ENCODE measurements at places on chromosomes 12 and 14.

GRCh38 chr14:76090616-76091391, 60.9 kb upstream of the GPATCH2L start:
- no peak for DNase-seq

DNA sequence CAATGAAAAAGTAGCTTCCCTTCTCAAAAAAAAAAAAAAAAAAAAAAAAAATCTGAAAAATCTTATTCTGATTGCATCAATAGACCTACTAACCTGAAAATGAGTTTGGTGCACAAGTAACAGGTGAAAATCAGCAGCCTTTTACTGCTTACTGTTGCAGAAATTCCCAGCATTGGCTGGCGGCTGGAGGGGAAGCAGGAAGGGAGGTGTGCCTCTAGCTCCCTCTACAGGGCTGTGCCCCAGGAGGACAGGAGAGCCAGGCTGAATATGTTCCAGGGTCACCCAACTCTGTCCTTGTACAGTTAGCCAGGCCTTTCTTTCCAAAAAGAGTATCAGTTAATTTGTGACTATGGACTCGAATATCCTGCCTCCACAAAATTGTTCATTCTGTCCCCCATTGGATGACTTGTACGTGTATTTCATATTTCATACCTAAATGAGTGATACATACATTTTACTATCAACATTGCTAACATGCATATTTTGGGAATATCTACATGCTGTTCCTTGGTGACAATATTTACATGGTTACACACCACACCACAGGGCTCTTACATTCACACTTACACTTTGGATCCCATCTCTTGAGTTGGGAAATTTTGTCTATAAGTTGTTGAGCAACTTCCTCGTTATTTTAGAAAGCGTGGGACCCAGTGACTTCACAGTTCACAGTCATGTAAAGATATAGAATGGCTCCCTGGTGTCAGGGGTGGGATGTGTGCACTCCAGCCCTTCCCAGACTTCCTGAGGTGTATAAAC, 124.8 kb downstream of the SAMD4A start:
- peak; percentile 66 for DNase-seq

DNA sequence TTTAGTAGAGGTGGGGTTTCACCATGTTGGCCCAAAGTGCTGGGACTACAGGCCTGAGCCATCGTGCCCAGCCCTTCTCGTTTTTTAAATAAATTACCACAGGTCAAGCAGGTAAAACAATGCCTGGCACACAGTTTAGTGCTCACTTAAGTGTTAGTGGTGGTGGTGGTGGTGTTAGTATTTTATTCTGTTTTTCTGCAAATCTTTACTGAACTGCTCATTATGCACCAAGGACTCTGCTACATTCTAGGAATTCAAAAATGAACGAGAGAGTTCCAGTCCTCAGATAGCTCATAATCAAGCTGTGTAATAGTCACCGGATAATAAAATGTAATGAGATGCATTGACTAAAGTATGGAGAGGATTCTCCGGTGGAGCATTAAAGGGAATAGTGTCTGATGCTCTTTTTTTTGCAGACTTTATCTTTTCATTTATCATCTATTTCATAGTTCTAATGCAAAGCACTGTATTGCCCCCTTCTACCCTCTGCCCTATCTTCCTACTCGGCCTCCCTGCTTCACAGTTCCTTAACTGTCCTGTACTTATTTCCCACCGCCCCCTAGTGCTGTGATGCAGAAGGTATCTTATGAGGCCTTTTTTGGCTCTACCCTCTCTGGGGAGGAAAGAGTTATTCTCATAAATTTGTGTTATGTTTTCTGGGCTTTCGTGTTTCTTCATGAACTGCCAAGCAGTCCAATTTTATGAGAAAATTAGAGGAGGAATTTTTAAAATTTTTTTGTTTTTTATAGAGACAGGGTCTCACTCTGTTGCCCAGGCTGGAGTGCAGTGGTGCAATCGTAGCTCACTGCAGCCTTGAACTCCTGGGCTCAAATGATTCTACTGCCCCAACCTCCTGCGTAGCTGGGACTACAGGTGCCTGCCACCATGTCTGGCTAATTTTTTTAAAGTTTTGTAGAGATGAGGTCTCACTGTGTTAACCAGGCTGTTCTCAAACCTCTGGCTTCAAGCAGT, 1.0 kb downstream of the ITFG2 start:
- DNase-seq = peak; percentile 76

- no peak for DNase-seq
These were observed 20.4 kb downstream of the GALNT9 start for GRCh38 chr12:132308853-132309595.

GRCh38 chr12:9344541-9344940, 136.3 kb upstream of the PZP start:
- no peak for DNase-seq

DNA sequence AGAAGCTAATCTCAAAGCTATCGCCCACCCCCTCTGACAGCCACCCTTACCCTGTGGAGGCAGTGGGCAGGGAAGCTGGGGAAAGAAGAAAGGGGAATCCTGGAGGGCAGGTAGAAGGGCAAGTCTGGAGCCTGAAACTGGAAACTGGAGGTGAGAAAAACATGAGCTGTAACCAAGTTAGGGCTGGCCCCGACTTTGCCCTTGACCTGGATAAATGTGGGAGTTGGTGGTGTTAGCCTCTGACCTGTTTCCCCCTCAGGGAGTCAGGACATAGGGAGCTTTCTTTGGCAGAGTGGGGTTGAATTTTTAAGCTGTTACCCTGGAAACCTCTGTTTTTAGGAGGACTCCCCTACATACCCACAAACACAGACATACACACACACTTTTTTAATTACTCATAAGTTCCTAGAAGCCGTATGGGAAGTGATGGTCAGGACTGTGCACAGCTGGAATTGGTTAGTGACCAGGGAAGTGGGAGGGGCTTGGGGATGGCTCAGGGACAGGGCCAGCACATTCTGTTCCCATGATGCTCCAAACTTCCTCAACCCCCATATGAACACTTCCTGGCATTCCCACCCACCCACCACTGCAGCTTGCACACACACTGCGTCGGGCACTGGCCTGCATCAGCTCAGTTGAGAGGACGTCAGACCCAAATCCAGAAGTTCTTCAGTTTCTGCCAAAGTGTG, 5.0 kb upstream of the MMP19 start:
- DNase-seq = peak; percentile 39

GRCh38 chr12:124018539-124018938, 45.5 kb downstream of the ZNF664 start:
- no peak for DNase-seq

GRCh38 chr12:100221523-100221922, 20.9 kb downstream of the ACTR6 start:
- no peak for DNase-seq

GRCh38 chr14:58914279-58914855, 274.1 kb upstream of the DAAM1 start:
- no peak for DNase-seq

GRCh38 chr14:74568380-74568649, 43.7 kb downstream of the LTBP2 start:
- DNase-seq = no peak

DNA sequence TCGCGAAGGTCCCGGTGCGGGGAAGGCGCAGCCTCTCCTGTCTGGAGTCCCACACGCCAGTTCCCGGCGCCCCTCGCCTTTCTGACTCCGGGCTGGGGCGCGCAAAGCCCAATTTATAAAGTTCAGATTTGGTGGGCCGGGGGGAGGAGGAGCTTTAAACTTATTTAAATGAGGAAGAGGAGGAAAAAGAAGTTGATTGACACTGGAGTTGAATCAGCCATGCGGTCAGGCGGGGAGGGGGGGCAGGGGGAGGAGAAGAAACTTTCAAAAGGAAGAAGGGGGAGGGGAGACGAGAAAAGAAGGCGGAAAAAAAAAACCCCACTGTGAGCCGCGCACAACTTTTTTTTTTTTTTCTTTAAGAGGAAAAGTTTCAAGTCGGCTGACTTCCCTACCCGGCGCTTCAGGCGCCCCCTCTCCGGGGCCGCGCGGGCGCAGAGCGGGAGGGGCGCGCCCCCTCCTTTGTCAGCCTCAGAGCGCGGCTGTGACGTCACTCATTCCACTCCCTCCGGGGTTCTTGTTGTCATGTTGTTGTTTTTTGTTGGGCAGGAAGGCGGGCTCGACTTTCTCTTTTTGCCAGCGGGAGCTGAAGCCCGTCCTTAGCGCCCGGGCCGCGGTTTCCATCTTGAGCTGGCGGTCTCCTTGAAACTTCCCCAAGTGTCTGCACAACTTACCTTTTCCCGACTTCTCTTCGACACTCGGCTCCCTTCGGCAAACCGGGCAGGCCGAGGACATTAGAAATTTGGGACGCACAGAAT, at the start of gene ZFP36L1:
Gene ZFP36L1, minus strand, starts transcription at position 89 of the 755 bp plus-strand sequence. CDS start 129 bp downstream, outside the sequence.
- DNase-seq = peak; percentile 91

- no peak for DNase-seq
These were observed 34.2 kb downstream of the BICD1 start for GRCh38 chr12:32140877-32141276.

DNA sequence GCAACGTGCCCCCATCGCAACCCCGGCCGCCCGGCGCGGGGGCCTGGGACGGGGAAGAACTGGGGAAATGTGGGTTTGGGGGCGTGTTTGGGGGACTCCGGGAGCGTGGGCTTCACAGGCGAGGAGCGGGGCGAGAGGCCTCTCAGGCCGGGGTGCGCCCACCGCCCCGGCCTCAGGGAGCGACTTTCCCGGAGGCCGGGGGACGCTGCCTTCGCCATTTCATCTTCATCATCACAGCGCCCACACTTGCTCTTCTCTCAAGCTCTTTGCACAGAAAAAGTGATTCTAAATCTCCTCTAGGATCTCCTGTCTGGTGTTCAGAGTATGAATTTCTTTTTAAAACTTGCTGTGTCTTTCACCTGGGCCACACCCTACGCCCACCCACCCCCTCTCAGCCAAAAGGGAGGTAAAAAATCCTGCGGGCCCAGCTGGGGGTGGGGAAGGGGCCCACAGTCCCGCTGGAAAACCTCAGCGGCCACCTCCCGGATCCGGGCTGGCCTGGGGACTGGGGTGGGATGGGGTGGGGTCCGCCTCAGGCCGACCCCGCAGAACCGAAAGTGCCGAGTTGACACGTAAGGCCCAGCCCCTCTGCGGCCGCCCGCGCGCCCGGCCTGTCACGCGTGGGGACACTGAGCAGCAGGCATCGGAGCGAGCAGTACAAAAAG, 7.4 kb downstream of the CDKN1B start:
- DNase-seq = no peak

GRCh38 chr12:57010627-57011247, 4.4 kb upstream of the ZBTB39 start:
- DNase-seq = no peak

GRCh38 chr12:98869886-98870503, 224.9 kb downstream of the APAF1 start:
- no peak for DNase-seq

- no peak for DNase-seq
These were observed 53.4 kb upstream of the KRR1 start for GRCh38 chr12:75564852-75565251.

- DNase-seq = no peak
These were observed 991.6 kb downstream of the BCL11B start for GRCh38 chr14:98280436-98280835.
